Ovary (tissue), 10 donors: ENCODE measurements at places on chromosomes 3 and 15. TPM values are rescaled to one million over a fixed set of nuclear protein-coding genes. Genes with fewer than 3 reads are reported as not detected.

- DNase-seq: no peak
- H3K27me3 ChIP-seq: no peaks in the 10 kb centered on the region
- no peak overlapping the region for H3K27ac ChIP-seq
- no peak overlapping the region for H3K4me3 ChIP-seq
Observed at GRCh38 chr15:40870716-40871115, 3.3 kb downstream of the RHOV start.

GRCh38 chr3:63959146-63959545, 47.0 kb upstream of the SCAANT1 start:
- no peaks in the 10 kb centered on the region for H3K4me1 ChIP-seq
- DNase-seq: no peak
- no peaks in the 10 kb centered on the region for H3K27me3 ChIP-seq
- no peaks in the 10 kb centered on the region for H3K36me3 ChIP-seq
- no peak overlapping the region for H3K27ac ChIP-seq

- no peaks in the 10 kb centered on the region for H3K4me1 ChIP-seq
- H3K27ac ChIP-seq: no peak overlapping the region
- no peak overlapping the region for H3K4me3 ChIP-seq
- no peaks in the 10 kb centered on the region for H3K36me3 ChIP-seq
Observed at GRCh38 chr15:58538225-58538727, 106.5 kb downstream of the LIPC start.

- H3K27me3 ChIP-seq: no peaks in the 10 kb centered on the region
- H3K4me1 ChIP-seq: no peaks in the 10 kb centered on the region
- no peaks in the 10 kb centered on the region for H3K36me3 ChIP-seq
- H3K4me3 ChIP-seq: no peak overlapping the region
- DNase-seq: no peak
Observed at GRCh38 chr15:97623091-97623661, 337.3 kb upstream of the ARRDC4 start.

- no peak for DNase-seq
- no peak overlapping the region for H3K4me3 ChIP-seq
- no peaks in the 10 kb centered on the region for H3K27me3 ChIP-seq
- H3K4me1 ChIP-seq: no peaks in the 10 kb centered on the region
- H3K36me3 ChIP-seq: no peaks in the 10 kb centered on the region
- no peak overlapping the region for H3K27ac ChIP-seq
Observed at GRCh38 chr3:38628835-38629234, 20.7 kb downstream of the SCN5A start.

The GALNT15 gene
- total RNA-seq: 71.1 TPM

The STXBP5L gene
- total RNA-seq: 18.3 TPM

The KIF15 gene
- total RNA-seq: 0.15 TPM
